Thoracic aorta (tissue), 2 donors: ENCODE measurements at places on chromosomes 2 and 18. TPM values are rescaled to one million over a fixed set of nuclear protein-coding genes. Genes with fewer than 3 reads are reported as not detected.
A peak's percentile ranks its signal among the peaks of the same experiment; 100 is the strongest.

- no peak overlapping the region for H3K27ac ChIP-seq
- no peaks in the 10 kb centered on the region for H3K4me1 ChIP-seq
- H3K36me3 ChIP-seq, result no peaks in the 10 kb centered on the region
- DNase-seq, result no peak
- no peak overlapping the region for H3K4me3 ChIP-seq
These were observed 90.2 kb upstream of the LHCGR start for GRCh38 chr2:48845684-48846083.

DNA sequence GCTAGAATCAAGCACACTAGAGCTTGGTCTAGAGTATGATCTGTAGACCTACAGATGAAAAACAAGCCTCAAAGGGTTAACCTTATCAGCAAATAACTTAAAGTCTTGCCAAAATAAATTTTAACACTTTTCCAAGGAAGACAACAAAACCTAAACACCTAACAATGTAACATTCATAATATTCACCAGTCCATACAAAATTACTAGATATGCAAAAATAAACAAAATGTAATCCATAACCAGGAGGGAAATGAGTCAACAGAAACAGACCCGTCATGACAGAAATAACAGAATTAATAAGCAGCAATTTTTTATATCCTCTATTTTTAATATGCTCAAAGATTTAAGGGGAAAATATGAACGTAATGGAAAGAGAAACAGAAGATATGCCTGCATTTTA lies 36.1 kb downstream of the TRAK2 start:
- no peaks in the 10 kb centered on the region for H3K36me3 ChIP-seq
- peaks cover 50% of the 10 kb centered on the region for H3K4me1 ChIP-seq
- no peak for DNase-seq
- peak overlapping the region; percentile 60 for H3K27ac ChIP-seq
- peak overlapping the region; percentile 17 for H3K4me3 ChIP-seq

DNA sequence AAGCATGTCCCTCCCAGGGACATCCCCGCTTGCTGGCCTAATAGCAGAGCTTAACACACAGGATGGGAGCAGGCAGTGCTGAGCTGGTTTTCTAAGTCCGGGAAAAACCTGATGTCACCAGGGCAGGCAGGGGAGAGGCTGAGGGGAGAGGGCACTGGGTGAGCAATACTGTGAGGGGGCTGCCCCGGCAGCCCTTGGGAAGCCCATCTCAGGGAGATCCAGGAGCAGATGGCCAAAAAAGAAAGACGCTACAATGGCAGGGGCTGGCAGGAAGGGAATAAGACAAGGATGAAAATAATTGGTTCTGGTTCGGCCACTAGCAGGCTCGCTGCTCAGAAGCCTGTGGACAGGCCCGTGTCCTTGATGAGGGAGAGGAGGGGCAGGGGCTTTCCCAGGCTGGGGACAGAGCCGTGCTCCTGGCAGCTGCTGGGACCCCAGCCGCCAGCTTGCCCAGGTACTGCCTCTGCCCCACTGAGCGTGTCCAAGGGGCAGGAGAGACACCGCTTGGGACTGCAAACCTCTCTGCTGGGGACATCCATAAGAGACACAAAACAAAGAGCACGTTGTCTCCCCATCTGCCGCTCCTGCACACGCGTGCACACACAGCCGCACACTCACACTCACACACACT lies 30.2 kb downstream of the SMAD7 start:
- no peak overlapping the region for H3K4me3 ChIP-seq
- H3K4me1 ChIP-seq, result peaks cover 81% of the 10 kb centered on the region
- no peak for DNase-seq
- peaks cover 17% of the 10 kb centered on the region for H3K36me3 ChIP-seq
- no peaks in the 10 kb centered on the region for H3K27me3 ChIP-seq

DNA sequence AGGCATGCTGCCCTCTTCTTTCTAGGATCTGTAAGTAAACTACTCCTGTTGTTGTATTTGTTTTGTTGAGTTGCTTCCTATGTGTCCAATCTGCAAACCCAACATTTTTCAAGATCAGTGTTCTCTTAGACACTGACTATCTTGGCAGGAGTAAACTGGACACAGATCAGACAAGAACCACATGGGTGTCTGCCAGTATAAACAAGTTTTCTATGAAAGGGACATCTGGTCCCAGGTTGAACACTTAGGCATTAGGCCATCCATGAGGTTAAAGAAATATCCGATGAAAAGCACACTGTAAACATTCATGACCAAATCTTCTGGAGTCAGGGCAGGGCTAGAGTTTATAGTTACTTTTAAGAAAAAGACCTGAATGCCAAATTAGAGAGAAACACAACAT lies 441.8 kb downstream of the NYAP2 start:
- DNase-seq, result no peak
- H3K27me3 ChIP-seq, result no peaks in the 10 kb centered on the region
- H3K4me1 ChIP-seq, result no peaks in the 10 kb centered on the region
- no peak overlapping the region for H3K4me3 ChIP-seq
- no peaks in the 10 kb centered on the region for H3K36me3 ChIP-seq
- no peak overlapping the region for H3K27ac ChIP-seq

DNA sequence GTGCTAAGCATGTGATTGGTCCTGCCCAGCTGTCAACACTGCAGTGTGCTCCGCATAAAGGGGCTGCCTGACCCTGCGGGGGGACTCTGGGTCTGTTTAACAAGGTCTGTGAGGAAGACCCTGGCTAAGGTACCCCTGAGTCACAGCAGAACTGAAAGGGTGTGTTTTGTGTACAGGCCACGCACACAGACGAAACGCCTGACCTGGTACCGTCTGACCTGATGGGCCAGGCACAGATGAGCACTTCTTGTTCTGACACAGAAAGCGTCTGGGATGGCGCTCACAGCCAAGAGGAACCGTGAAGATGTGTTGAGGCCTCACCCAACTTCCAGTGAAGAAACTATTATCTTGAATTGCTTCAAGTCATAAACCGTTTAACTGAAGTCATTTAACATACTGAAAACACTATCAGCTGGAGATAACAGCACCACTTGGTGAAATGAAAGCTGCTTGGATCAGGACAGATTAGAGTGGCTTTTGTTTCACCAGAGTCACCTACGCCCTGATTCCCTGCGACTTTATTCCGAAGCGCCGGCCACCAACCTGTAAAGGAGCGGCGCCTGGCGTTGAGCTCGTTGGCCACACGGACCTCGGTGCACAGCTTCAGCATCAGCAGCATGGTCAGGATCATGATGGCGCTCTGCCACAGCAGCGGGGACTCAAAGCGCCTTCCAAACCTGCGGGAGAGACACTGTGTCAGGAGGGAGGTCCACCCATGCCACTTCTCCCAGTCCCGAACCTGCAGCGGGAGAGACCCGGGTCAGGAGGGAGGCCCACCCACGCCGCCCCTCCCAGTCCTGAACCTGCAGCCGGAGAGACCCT lies 8.5 kb downstream of the SLC66A2 start:
- H3K27ac ChIP-seq, result no peak overlapping the region
- H3K4me3 ChIP-seq, result no peak overlapping the region
- H3K36me3 ChIP-seq, result peaks cover 14% of the 10 kb centered on the region

DNA sequence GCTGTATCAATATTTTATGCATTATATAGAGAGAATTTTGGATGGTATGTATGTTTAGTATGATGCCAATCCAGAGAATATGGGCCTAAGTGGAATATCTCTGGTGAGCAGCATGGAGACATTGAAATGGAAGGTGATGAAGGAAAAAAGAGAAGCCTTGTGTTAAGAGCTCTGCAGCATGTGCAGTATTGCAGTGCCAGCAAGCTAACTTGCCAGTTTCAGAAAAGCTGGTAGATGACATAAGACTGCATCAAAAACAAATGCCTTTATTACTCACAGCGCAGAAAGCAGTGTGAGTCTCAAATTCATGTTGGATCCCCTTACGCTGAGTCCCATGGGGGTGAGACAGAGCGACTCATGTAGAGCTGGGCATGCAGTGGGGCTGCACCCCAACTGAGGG lies 280.2 kb downstream of the CTNNA2 start:
- no peaks in the 10 kb centered on the region for H3K4me1 ChIP-seq
- H3K27me3 ChIP-seq, result no peaks in the 10 kb centered on the region
- no peak for DNase-seq
- no peak overlapping the region for H3K27ac ChIP-seq

DNA sequence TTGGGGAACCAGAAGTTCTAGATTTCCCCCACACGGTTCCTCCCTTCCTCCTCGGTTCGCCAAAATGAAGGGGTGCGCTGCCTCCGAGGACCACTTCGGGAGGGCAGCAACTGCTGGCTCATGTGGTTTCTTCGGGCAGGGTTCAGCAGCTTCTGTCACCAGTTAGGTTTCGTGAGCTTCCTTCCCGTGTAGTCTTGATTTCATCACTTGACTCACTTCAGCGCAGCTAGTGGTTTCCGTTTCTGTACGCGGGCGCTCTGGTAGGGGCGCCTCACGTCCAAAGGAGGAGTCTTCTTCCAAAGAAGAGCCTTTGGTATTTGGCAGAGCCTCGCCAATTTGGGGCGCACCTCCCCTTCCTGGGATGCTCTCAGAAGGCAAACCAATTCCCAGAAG lies 485 bp upstream of the GALNT3 start:
- no peaks in the 10 kb centered on the region for H3K27me3 ChIP-seq
- no peak for DNase-seq
- no peaks in the 10 kb centered on the region for H3K36me3 ChIP-seq
- H3K27ac ChIP-seq, result no peak overlapping the region
- peak overlapping the region; percentile 77 for H3K4me3 ChIP-seq
- H3K4me1 ChIP-seq, result peaks cover 18% of the 10 kb centered on the region

GRCh38 chr18:38868757-38869156 lies 1303.2 kb upstream of the CELF4 start:
- DNase-seq, result no peak
- no peaks in the 10 kb centered on the region for H3K27me3 ChIP-seq
- no peaks in the 10 kb centered on the region for H3K36me3 ChIP-seq
- H3K4me3 ChIP-seq, result no peak overlapping the region
- no peaks in the 10 kb centered on the region for H3K4me1 ChIP-seq

GRCh38 chr2:162058973-162059668 lies 14.9 kb downstream of the DPP4 start:
- H3K4me1 ChIP-seq, result no peaks in the 10 kb centered on the region
- H3K27ac ChIP-seq, result no peak overlapping the region
- H3K27me3 ChIP-seq, result no peaks in the 10 kb centered on the region
- H3K36me3 ChIP-seq, result no peaks in the 10 kb centered on the region

- no peak overlapping the region for H3K4me3 ChIP-seq
- no peak for DNase-seq
- no peaks in the 10 kb centered on the region for H3K36me3 ChIP-seq
- no peak overlapping the region for H3K27ac ChIP-seq
These were observed 124.4 kb downstream of the TMEM163 start for GRCh38 chr2:134594399-134594798.

- H3K27ac ChIP-seq, result no peak overlapping the region
- no peak for DNase-seq
- no peak overlapping the region for H3K4me3 ChIP-seq
- H3K27me3 ChIP-seq, result no peaks in the 10 kb centered on the region
- no peaks in the 10 kb centered on the region for H3K36me3 ChIP-seq
- H3K4me1 ChIP-seq, result no peaks in the 10 kb centered on the region
These were observed 168.6 kb upstream of the SIX2 start for GRCh38 chr2:45177870-45178269.

DNA sequence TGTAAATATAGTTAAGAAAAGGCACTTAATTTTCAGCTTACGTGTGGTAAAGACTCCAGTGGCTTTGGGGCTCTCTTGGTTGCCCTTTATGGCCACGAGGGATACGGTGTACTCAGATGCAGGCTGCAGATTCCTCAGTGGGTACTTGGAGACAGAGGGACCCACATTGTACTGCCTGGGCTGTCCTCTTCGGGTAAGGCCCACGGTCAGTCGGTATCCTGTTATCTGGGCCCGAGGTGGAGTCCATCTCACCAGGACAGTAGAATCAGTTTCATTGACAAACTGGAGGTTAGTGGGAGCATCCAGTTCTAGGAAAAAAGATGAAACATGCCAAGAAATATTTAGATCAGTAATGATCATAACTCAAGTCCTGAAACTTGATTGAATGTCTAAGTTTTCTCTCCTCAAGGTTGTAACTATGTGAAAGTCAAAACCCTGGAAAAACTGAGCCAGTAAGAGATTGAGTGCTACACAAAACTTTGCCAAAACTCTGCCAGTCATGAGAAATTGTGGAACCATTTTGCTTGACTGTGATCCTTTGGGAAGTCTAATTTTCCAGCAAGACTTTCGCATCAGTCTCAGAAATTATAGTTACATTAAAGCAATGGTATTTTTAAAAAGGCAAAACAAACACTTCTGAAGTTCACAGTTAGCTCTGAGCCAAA lies 31.4 kb downstream of the FN1 start:
- H3K36me3 ChIP-seq, result peaks cover 66% of the 10 kb centered on the region
- peak overlapping the region; percentile 45 for H3K27ac ChIP-seq
- no peak overlapping the region for H3K4me3 ChIP-seq
- no peaks in the 10 kb centered on the region for H3K27me3 ChIP-seq
- DNase-seq, result no peak

DNA sequence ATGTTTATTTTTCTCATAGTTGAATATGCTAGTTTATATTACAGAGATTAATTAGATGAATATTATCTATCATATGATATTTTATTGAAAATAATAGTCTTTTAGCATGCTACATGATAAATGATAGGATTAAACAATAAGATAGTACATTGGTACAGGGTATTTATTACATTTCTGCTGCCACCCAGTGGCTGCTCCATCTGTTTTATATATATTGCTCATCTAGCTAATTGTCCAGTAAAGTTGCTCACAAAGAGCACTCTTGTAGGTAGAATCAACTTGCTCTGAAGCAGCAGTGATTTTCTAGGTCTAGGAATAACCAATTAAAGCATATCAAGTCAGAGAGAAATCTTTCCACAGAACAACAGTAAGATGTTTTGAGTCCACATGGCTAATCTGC lies 183.3 kb downstream of the ASXL3 start:
- no peak overlapping the region for H3K27ac ChIP-seq
- no peak for DNase-seq
- no peaks in the 10 kb centered on the region for H3K36me3 ChIP-seq

DNA sequence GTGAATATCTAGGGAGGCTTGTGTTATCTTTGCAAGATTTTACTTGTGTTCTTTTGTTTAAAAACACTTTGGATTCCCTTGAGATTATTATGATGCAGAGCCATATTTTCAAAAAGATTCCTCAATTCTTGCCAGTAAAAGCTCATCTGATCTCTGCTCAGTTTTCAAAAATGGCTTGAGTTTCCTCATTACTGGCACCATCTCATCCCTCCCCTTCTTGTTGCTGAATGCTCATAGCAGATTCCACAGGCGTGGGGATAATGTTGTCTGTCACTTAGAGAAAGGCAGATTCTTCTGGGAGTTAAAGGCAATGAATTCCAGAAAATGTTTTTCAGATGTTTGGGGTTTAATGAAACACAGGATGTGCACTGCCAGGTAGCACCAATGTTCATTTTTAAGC lies 170.4 kb upstream of the TANK start:
- no peaks in the 10 kb centered on the region for H3K36me3 ChIP-seq
- H3K4me1 ChIP-seq, result peaks cover 3% of the 10 kb centered on the region
- no peak overlapping the region for H3K4me3 ChIP-seq
- DNase-seq, result no peak

Gene NETO1
- 1.2 TPM for total RNA-seq
